GM04503 (cell line): ENCODE measurements at places on chromosomes 1 and 21.
A peak's percentile ranks its signal among the peaks of the same experiment; 100 is the strongest.

GRCh38 chr21:33267250-33267649, 1.1 kb downstream of the IL10RB start:
- DNase-seq = no peak

DNA sequence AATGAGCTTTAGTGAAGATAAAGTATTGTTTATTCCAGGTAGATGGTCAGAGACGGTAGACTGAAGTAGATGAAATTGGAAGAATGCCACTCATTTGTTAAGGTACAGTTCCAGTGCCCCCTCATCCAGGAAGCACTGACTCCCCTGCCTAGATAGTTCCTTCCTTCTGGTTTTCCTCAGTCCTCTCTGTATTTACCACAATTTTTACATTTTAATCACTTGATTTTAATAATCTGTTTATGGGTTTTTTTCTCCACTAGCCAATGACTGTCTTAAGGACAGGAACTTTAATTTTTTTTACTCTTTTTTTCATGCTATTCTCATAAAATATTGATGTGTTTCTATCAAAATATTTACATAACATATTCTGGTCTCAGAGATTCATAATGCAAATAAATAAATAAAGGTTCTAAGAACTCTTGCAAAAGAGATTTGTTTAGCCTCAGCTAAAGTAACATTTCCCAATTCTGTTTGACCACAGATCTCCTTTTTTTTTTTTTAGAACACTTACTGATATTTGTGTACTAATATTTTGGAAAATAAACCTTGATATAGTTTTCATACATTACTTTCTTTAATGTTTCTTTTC, 651.6 kb downstream of the PLPP3 start:
- DNase-seq = no peak

DNA sequence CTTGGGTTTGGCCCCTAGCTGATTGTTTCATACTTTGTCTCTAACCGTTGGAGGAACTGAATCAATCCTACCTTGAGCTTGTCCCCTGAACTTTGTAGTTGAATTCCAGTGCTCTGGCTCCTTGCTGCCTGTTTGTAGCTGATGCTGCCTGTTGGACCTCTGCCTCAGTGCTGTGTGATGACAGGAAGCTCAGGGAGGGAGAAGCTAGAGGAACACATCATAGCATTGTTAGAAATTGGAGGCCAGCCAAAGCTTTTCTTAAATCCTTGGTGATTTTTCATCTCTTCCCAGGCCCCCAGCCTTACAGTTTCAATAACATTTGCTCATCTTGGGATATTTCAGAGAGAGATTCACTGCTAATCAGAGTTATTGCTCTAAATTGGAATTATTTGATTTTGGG, 34.0 kb downstream of the MACF1 start:
- no peak for DNase-seq

DNA sequence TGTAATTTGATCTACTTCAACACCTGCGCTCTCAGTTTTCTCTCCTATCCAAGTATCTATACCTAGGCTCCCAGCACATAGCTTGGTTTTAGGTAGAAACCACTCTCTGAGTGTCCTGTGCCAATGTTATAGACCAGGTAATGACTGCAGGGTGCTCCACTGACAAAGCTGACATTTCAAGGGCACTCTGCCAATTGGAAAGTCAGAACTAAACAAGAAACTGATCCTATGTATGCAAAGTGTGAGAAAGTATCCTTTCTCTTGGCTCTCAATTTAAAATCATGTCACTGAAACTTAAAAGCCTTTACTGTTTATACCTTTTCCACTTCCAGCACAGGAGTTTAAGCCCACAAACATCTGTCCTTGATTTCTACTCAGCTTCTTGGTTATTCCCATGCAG, 45.0 kb upstream of the AIM2 start:
- DNase-seq = no peak

GRCh38 chr1:66752000-66752592, at the start of gene DYNLT5:
Gene DYNLT5, plus strand, starts transcription at chr1:66752459. Its CDS starts 2,200 bp downstream, at chr1:66754659.
- no peak for DNase-seq

- peak; percentile 71 for DNase-seq
Observed at GRCh38 chr1:14996133-14997050, 157.2 kb upstream of the TMEM51 start.

DNA sequence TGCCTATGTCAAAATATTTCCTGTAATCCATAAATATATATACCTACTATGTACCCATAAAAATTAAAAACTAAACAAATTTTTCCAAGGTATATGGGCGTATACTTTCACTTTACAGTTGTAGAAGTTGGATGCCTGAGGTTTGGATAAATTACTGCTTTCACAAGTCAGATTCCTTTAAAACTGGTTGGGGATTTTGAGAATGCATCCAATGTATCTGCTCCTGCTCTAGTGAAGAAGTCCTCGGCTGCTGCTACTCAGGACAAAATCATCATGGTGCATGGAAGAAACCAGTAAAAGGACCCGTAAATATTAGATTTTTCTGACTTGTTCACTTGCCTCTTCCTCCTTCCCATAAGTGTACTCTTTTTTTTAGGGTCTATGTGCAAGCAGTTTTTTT, 841.1 kb downstream of the USP25 start:
- DNase-seq = no peak
